BJ (cell line): ENCODE measurements at places on chromosomes 6 and 20.
A peak's percentile ranks its signal among the peaks of the same experiment; 100 is the strongest.

- peak; percentile 4 for DNase-seq
Measured at GRCh38 chr20:6265204-6265904, 142.5 kb upstream of the FERMT1 start.

- no peak for DNase-seq
Measured at GRCh38 chr6:8589941-8590729, 154.8 kb upstream of the SLC35B3 start.

DNA sequence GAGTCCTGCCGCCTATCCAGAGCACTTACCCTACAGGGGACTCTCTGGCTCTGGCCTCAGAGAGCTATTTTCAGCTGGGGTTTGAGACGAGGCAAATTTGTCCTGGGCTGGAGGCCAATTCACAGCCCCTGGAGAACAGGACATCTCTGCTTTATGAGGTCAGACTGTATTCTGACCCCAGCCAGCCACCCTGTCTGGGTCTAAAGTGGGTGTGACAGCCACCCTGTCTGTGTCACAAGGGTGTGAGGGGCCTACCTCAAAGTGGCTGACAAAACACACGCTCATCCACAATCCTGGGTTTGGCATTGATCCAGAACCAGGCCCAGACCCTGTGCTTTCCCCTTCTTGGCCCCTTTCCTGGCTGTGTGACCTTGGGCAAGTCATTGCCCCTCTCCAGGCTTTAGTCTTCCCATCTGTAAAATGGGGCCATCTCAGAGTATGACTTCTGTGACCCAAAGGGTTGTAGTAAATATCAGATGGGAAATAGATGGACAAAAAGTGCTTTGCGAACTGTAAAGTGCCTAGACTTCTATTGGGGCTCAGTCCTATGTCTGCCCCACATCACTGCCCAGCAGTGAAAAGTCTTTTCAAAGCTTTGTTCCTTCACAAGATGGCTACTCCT, 44.1 kb upstream of the TGM2 start:
- DNase-seq = no peak

DNA sequence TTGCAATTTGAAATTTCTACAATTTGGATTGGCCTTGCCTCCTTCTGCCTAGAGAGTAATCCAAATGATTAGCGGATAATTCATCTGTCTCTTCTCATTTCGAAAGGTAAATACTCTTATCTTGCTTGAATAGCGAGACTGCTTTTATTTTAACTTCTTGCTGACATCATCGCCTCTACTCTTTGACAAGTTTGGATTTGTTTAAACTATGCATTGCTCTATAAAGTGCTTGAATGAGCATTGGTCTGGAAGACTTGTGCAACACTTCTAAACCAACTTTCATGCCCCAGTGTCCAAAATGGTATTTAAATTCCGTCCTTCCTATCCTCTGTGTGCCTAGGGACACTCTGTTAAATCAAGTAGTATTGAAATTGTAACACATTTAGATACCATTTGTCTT, 384.1 kb upstream of the SLC35B3 start:
- DNase-seq = no peak

GRCh38 chr6:107689951-107690642, 134.0 kb downstream of the SCML4 start:
- no peak for DNase-seq

DNA sequence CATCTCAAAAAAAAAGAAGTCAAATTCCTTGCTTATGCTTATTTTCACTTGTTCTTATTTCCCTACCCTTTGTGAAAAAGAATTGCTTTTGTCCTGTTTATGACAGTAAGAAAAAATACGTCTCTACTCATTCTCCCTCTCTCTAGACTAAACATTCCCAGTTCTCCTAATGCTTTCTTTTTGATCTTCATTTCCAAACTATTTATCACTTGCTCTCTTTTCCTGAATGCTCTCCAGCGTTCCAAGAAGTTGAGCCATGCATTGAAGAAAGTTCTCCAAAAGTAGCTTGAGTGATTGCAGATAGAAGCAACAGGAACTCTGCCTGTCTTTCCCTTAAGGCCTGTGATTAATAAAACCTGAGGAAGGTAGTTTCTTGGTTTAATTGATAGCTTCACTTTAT, 53.1 kb upstream of the TMEM170B start:
- DNase-seq = no peak

DNA sequence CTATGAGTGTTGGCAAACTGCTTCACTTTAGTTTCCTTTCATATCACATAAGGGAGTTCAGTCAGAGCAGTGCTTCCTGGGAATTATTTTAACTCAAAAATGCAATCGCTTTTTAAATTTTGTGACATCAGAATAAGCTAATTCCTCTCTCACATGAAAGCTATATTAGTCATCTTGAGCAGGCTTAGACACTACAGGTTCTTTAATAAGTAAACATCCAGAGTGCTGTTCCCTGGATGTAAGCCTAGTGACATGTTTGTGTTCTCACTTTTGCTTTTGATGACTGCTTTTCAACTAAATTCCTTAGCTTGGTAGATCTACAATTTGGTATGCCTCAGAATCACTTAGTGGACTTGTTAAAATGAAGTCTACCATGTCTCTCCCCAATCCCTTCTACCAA, 252.7 kb upstream of the POU3F2 start:
- DNase-seq = no peak

- DNase-seq = no peak
Measured at GRCh38 chr6:4929097-4929718, 74.6 kb downstream of the RPP40 start.

- DNase-seq = no peak
Measured at GRCh38 chr6:109874086-109874485, 104.0 kb upstream of the GPR6 start.

- no peak for DNase-seq
Measured at GRCh38 chr6:165417278-165417865, 108.0 kb upstream of the C6orf118 start.

DNA sequence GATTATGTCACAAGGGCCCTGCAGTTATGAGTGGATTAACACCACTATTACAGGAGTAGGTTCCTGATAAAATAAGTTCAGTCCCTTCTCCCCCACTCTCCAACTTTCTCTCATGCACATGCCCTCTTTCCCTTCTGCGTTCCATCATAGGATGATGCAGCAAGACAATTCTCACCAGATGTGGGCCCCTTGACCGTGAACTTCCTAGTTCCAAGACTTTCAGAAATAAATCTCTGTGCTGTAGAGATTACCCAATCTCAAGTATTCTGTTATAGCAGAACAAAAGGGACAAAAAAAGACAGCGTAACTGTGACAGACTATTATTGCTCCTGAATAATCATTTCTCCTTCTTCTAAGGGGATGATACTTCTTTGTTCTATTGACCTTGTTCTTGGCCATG, 33.8 kb upstream of the TMEM244 start:
- DNase-seq = peak; percentile 3

- DNase-seq = no peak
Measured at GRCh38 chr20:47181056-47181862, 175.2 kb downstream of the ZMYND8 start.

GRCh38 chr6:160258346-160259142, at the start of gene SLC22A2:
Gene SLC22A2, minus strand, starts transcription at chr6:160258821. Its CDS starts 64 bp downstream, at chr6:160258757.
- DNase-seq = no peak

DNA sequence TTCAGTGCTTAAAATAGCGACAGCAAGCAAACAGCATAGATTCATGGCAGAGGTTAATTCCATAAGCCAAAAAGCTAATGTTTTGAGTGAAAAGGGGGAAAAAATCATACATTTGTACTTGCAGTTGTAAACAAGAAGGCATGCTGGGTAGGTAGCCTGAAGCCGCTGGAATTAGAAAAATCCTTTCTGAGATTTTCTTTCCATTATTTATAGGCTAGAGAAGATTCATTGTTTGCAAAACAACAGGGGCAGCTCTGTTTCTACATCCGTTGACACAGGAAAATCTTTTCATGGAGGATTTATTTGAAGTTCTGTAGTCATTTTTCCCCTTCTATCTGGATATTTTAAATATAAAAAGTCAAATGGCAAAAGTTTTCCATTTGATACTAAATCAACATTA, 843.9 kb downstream of the QKI start:
- no peak for DNase-seq

- DNase-seq = no peak
Measured at GRCh38 chr6:9409126-9409525, 973.8 kb upstream of the SLC35B3 start.

GRCh38 chr6:111938710-111939109, 65.5 kb upstream of the FYN start:
- peak; percentile 44 for DNase-seq

DNA sequence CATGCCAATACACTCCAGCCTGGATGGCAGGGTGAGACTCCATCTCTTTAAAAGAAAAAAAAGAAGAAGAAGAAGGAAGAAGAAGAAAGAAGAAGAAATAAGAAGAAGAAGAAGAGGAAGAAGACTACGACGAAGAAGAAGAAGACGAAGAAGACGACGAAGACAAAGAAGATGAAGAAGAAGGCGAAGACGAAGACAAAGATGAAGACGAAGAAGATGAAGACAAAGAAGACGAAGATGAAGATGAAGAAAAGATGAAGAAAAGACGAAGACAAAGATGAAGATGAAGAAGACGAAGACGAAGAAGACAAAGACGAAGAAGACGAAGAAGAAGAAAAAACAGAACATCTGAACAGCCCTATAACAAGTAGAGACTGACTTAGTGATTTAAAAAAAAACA, 33.0 kb downstream of the TRPC4AP start:
- DNase-seq = no peak

DNA sequence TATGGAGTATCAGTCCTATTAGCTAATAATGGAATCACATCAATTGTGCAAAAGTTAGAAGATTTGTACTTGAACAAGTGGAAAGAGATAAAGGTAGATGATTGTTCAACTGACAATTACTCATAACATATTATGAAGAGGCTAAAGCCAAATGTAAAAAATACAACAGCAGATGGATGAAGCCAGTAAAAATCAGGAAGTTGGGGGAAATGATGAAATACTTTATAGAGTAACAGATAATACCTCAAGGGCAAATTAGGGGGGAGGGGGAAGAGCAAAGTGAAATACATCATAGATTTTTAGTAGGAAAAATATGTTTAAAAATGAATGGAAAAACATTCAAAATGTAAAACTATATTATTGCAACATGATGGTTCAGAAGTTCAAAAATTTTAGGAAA, 114.0 kb downstream of the PDSS2 start:
- no peak for DNase-seq

DNA sequence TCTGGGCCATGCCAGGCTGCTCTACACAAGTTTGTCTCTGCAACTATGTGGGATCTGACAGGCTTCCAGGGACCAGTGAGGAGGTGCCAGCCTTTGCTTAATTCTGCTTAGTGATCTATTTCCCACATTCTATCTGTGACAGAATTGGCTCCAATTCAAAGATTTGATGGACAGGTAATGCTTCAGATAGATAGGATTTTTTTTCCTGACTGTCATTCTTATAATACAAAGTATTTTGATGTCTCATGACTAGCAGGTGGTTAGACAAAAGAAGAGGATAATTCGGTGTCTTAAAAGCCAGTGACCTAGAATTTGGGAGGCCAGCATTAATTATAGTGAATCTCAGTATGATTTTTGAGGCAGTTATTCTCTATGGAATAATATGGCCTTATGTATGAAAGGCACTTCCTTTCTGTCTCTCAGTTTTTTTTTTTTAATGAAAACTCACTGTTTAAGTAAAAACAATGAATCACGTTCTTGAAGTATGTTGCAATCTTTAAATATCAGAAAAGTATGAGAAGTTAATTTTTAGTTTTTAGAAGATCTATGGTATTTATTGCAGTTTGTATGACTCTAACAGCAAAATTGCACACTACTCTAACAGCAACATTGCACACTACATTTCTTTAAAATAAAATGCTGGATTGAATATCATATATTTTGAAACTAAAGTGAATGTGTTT, 43.7 kb downstream of the TMEM200A start:
- no peak for DNase-seq

DNA sequence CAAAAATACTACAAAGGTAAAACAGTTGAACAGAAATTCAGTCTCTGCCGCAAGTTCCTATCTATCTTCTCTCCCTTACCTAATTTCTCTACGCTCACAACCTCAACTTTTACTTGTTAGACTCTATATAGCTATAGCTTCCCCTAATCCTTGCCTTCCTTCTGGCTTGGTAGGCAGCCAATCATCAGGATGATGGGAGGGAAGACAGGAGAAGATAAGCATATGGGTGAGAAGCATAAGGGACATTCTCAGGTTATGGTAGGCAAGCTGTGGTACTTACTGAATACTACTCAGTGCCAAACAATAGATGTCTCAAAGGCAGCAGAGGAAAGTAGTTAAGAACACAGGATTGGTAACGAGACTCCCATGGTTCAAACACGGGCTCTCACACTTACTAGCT, 7.8 kb downstream of the CCNC start:
- DNase-seq = no peak

GRCh38 chr6:39515006-39515405, 192.5 kb upstream of the KCNK16 start:
- DNase-seq = no peak

- DNase-seq = no peak
Measured at GRCh38 chr20:17898548-17898994, 70.0 kb downstream of the SNX5 start.

DNA sequence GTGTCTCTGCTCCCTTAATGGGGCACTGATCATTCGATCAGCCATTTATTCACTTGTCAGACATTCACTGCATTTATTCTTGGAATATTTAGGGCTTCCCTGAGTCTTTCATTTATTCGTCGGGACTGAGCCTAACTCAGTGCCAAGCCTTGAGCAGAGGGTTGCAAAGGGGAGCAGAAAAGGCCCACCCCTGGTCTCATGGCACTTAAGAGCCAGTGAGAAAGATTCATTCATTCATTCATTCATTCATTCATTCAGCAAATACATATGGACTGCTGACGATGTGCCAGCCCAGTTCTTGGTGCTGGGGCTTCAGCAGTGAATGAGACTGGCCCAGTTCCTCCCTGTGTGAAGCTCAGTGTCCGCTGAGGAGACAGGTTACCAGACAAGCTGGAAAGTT, 36.6 kb downstream of the SIRPA start:
- no peak for DNase-seq

GRCh38 chr6:4920914-4921410, 82.9 kb downstream of the RPP40 start:
- DNase-seq = no peak

DNA sequence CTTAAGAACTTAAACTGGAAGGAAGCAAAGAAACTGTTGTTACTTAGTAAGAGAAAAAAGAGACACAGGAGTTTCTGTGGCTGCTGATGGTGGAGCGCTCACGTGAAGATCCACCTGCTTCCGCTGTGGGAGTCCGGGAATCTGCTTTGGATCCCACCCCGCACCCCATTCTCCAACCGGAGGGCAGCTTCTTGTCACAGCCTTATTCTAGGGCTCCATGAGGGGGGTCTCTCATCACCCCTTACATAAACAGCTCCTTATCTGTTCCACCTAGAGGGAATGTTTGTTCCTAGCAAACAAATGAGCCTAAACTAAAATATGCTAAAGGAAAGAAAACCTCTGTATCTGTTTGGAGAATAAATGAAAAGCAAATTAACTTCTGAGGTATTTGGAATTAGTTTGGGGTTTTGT, 280.5 kb downstream of the QKI start:
- DNase-seq = no peak

GRCh38 chr6:22664968-22665367, 95.6 kb downstream of the HDGFL1 start:
- DNase-seq = no peak

DNA sequence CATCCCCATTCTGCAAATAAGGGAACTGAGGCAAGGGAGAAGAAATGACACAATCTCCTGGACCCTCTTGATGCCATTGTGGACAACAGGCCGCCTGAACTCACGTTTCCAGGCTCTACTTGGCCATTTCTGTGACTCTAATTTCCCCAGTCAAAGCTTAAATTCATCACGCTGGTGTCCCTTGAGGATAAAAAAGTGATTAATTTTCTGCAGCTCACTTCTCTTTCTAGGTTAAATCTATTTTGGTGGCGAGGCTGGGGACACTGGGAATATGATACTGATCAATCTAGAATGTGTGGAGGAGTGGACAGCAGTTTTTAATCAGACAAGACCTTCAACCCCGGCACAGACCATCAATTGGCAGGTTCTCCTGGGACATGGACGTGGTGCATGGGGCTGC, 168.2 kb upstream of the SULF2 start:
- DNase-seq = no peak
